CD14-positive monocyte (primary cell): ENCODE measurements at places on chromosomes 1 and 21.

DNA sequence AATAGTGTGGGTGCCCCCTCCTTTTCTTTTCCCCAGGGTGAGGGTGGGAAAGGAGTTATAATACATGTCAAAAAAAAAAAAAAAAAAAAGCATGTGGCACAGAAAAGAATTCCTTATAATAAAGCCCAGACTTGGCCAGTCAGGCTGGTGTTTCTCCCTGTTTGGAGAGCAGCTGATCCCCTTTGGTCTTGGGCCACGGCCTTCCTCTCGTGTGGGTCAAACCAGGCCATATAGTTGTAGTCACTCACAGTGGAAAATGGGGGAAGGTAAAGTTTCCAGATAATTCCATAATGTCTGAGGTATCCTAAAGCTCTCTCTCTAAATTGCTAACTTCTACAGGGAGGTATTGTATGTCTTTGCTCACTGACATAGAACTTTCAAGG, 22.0 kb downstream of the CLIC6 start:
- DNase-seq = no peak

GRCh38 chr21:42162831-42163510, 56.0 kb upstream of the ABCG1 start:
- peak; percentile 51 for DNase-seq

GRCh38 chr1:241640867-241641622, 876 bp upstream of the CHML start:
- peak; percentile 33 for DNase-seq

GRCh38 chr1:212827831-212828278, 19.6 kb downstream of the SPATA45 start:
- no peak for DNase-seq

- no peak for DNase-seq
Observed at GRCh38 chr1:24714859-24715520, 30.3 kb upstream of the CLIC4 start.

DNA sequence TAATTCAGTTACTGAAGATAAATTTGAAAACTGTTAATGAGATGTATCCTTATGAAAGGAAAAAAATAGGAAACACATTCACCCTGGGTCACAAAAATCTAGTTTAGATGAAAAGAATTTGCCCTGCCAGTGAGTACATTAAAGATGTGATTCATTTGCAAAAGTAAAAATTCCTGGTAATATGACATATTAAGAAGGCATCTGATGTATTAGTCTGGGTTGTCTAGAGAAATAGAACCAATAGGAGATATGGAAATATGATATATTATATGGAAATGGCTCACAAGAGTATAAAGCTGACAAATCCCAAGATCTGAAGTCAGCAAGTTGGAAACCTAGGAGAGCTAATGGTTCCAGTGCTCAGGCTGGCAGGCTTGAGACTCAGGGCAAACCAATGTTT, 153.8 kb downstream of the MRPL39 start:
- no peak for DNase-seq

DNA sequence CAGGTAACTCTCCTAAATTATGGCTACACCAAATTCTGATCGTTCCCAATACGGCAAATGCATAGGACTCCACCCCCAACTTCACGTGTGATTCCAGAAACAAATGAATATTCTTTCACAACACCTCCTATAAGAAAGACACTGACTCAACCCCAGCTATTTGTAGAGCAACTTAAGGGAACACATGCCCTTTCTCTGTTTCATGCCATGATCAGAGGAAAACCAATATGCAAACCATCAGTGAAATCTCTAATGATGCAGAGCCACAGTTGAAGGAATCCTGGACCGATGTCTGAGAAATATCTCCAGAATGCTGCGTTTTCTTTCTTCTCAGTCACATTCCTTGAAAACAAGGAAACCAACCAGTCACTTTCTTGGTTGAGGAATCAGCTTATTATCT, 164.2 kb upstream of the PTBP2 start:
- DNase-seq = no peak

- DNase-seq = no peak
Observed at GRCh38 chr1:39988618-39989343, 33.8 kb downstream of the MFSD2A start.

GRCh38 chr1:226534098-226534497, 14.5 kb upstream of the STUM start:
- no peak for DNase-seq

DNA sequence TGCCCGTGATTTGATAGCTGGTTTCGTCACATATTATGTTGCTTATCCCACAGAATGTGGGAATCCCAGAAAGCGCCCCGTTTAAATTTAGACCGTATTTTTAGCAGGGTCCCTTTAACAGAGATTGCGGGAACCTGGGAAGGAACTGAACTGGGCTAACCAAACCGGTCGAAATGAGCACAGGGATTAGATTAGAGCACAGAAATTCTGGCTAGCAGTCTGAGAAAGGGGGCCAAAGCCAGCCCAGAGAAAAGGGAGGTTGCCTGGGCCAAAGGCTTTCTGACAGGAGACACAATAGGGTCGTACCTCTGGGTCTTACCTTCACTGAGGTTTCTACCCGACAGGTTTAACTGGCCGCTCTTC, 327 bp downstream of the LRRC40 start:
- no peak for DNase-seq

- DNase-seq = no peak
Observed at GRCh38 chr1:154770897-154771594, 99.0 kb downstream of the KCNN3 start.

DNA sequence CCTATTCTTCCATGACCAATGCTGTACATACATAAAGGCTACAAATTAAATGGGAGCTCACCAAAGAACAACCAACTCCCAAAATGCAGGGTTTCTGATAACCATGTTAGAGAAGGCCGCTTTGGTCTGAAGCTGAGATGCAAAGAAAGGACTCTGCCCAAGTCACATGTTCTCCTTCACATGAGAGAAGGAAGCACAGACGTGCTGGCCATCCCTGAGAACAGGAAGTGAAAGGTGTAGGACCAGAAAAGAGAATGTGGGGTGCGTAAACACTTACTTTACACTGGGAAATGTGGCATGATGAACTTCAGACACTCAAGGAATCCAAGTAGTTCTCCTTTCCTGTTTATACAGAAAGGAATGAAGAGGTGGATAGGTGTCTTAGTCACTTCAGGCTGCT, 31.7 kb upstream of the TADA1 start:
- peak; percentile 27 for DNase-seq

- DNase-seq = no peak
Observed at GRCh38 chr1:55234016-55234415, 18.9 kb upstream of the USP24 start.

GRCh38 chr1:116425987-116426386, 52.9 kb downstream of the ATP1A1 start:
- no peak for DNase-seq

- no peak for DNase-seq
Observed at GRCh38 chr21:10463156-10463555, 58.2 kb upstream of the TPTE start.

DNA sequence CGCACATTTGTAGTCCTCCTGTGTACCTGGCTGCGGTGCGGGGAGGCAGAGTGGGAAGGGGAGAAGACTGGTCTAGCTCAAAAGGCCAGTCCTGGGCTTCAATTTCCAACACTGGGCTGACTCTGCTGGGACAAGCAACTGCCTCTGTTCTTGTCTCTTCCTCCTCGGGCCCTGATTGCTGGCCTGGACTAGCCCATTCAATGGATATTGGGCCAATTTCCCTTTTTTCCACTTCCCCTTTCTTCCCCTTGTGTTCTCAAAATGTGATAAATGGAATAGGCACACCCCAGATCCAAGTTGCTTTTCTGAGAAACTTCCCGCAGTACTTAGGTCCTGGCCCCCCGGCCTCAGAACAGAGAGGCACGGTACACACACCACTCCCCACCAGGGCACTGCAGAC, 48.2 kb downstream of the SPSB1 start:
- peak; percentile 64 for DNase-seq

DNA sequence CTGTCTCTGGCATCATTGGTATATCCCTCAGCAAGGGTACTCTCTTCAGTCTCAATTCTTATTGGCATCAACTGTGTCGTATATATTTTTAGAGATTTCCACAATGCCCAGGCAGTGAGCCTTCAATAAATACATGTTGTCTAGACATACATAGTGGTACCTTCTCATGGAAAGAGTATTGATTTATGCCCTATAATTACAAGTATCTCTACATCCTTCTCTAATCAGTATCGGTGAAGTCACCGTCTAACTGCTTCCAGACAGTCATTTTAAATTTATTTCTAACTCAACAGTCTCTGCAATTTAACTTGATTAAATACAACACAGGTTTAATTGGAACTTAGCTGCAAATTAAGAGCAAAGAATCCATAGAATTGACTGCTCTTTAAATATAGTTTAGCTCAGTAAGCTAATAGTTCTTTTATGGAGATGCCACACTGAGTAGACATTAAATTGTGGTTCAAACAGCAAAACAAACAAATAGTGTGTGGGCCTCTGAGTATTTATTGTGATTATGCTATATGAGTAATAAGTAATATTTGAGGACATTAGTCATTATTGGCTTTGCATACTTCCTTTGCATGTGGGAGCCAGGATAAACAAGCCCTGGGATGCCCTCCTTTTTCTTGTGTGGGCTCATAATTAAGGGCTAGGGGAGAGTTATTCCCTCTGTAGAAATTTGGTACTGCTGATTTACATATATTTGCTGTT, 126.9 kb upstream of the DUSP10 start:
- no peak for DNase-seq

GRCh38 chr1:93757256-93758036, 75.8 kb upstream of the BCAR3 start:
- no peak for DNase-seq

DNA sequence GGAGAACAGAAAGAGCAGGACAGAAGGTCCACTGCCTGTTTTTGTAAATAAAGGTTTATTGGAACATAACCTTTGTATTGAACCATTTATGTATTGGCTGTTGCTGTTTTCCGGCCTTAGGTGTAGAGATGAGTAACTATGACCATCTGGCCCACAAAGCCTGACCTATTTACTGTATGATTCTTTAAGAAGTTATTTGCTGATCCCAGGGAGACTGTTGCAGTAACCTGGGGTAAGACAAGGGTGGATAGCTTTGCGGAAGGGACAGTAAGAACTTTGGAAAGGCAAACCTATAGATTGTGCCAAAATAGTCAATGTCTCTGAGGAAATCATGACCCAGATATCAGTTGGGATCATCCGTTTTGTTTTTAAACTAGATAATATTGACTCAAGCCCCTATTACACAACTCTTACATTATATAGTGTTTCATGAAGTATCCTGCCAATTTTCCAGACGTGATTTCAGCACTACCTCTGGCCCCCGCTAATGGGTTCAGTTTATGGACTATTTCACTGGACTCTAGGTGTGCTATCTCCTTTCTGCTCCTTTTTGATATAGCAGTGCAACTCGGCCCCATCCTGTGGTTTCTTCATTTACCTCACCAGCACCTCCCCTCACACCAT, 20.8 kb upstream of the TLCD4 start:
- DNase-seq = no peak

GRCh38 chr1:119879510-119880434, 16.5 kb downstream of the ADAM30 start:
- no peak for DNase-seq

DNA sequence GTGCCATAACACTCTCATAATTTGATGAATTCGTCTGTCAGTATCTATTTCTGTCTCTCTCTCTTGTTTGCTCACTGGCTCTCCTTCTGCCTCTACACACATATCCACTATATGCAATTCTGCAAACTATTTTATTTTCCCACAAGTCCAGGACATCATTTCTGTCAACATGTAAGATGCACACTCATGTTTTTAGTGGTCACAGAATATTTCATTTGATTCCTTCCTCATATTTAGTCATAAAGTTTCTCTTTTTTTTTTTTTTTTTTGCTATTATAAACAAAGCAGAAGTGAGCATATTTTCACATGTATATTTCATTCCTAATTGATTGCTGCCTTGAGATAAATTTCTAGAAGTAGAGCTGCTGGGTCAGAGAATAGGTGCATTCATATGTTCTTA, 165.3 kb downstream of the PGBD5 start:
- no peak for DNase-seq
